Cardiac fibroblast (primary cell): ENCODE measurements at places on chromosomes 7 and 10.
A peak's percentile ranks its signal among the peaks of the same experiment; 100 is the strongest.

DNA sequence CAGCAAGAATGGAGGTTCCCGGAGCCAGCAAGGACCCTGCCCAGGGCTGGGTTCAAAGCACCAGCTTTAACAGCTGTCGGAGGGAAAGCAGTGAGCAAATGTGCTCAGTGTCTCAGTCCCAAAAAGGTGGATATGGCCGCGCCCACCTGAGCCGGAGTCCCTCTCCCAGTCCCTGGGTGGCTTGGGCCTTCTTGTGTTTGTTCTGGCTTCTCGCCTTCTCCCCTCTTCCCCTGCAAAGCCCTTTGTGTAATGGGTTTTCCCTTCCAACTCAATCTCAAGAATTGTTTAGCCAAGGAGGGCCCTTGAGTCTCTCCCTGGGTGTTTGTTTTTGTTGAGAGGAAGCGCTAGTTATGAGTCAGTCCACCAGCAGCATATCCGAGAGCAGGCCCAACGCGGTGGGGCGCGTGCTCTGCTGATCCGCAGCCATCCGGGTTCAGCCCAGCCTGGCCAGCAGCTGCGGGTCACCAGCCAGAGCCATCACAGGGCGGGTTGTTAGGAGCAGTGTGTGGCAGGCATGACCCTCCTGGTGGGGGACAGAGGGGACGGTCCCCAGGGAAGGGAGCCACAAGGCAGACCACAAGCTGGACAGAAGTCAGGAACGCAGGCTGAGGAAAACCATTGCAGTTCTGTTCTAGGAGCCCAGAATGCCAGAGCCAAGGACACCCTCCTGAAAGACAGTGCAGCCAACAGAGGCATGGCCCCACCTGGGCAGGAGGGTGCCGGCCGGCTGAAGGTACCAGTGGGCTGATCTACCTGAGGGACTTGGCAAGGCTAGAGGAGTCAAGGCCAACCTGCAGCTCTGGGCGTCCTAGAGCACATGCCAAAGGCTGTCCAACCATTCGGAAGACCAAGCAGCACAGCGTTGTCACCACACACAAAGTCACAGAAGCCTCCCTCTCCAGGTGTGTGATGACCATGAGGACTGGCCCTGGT, 21.3 kb downstream of the CALML3 start:
- DNase-seq: peak; percentile 93

DNA sequence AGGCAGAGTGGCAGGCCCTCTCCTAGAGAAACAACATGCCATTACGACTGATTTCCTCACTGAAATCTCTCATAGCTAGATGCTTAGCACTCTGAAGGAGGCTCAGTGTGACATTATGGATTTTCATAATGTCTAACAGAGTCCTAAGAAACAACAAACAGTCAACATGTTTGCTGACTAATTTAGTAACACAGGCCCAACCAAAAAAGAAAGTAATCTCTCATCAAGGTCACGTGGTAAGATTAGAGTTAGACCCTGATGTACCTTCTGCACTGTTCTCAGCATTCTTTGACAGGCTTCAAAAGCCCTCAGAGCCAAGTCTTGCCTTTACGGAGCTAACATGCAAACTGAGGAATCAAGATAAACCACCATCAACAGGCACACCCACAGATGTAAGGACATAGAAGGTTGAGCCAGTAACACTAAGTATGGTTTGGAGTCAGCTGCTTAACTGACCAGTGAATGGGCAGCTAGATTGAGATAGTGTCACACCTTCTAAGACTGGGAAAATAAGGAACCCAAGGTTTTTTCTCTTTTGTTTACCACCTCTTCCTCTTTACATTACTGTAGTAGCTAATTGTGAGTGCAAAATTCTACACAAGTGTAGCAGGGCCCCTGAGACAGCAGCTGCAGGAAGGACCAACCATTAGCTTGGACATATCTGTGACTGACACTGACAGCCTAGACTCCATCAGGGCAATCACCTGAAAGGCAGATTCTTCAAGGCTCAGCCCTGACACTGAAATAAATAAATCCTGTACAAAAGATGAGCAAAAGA, 15.3 kb upstream of the KCNIP2 start:
- no peak for DNase-seq

- peak; percentile 31 for DNase-seq
These were observed 19.2 kb downstream of the AKR1C8 start for GRCh38 chr10:5165738-5166137.

- DNase-seq: no peak
These were observed 266.3 kb upstream of the ZMIZ1 start for GRCh38 chr10:78802431-78802830.

DNA sequence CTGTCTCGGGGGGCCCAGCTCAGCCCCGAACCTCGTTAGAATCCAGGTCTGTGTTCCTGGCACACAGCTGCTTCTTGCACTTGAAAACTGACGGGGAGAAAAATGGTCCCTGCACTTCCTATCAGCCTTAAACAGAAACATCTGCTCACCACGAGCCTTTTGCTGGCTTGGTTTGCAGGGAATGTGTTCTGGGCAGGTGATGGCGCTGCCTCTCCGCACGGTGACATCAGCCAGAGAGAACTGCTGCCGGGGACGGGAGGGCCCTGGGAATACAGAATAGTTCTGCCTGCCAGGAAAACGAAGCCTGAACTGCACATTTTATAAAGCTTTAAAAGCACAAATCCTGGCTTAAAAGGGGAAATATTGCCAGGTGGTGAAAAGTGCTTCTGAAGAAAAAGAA, 622.5 kb downstream of the TYW1 start:
- no peak for DNase-seq

- peak; percentile 44 for DNase-seq
These were observed 975 bp downstream of the GLCCI1 start for GRCh38 chr7:7969306-7970236.

DNA sequence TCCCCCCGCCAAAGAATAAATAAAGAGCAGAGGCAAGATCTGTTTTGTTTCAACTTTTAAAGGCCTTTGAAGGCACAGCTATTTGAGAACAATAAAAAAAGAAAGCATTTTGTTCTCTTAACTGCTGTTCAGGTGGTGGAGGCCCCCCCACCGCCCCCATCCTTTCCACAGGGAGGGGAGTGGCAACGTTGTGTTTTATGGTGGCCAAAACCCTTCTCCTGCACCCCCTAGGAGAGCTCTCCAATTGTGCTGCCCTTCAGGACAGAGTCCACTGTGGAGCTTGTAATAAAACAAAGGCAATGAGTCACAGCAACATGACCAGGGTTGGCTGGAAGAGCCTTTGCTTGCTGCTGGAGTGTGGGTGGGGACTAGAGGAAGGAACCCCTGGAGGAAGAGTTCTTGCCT, 987.9 kb downstream of the KCNMA1 start:
- peak; percentile 23 for DNase-seq

DNA sequence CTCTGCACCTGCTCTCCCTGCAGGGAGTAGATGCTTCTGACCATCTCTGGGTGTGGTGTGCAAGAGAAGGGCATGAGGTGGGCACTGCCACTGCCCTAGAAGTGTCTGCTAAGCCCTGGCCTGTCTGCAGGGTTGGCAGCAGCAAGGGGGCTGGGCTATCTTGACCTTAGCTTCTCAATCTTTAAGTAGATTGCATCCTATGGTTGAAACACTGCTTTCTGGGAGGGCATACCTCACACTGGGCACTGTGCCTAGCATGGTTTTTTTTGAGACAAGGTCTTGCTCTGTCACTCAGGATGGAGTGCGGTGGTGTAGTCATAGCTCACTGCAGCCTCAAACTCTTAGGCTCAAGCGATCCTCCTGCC, 54.9 kb downstream of the CLIP2 start:
- peak; percentile 61 for DNase-seq
